Type B pancreatic cell (in vitro differentiated cells): ENCODE measurements at places on chromosomes 16 and 17. TPM values are rescaled to one million over a fixed set of nuclear protein-coding genes. Genes with fewer than 3 reads are reported as not detected.

GRCh38 chr16:48536614-48537200, 73.3 kb downstream of the N4BP1 start:
- DNase-seq, result no peak
- no peak overlapping the region for H3K4me3 ChIP-seq
- H3K36me3 ChIP-seq, result peaks cover 3% of the 10 kb centered on the region
- H3K27ac ChIP-seq, result no peak overlapping the region
- no peaks in the 10 kb centered on the region for H3K27me3 ChIP-seq

GRCh38 chr16:57167538-57167937, 18.3 kb downstream of the PSME3IP1 start:
- H3K27me3 ChIP-seq, result no peaks in the 10 kb centered on the region
- H3K4me1 ChIP-seq, result peaks cover 16% of the 10 kb centered on the region
- no peak overlapping the region for H3K4me3 ChIP-seq
- peak overlapping the region; percentile 68 for H3K27ac ChIP-seq

SLC47A1 gene
- 1.2 and 5.9 TPM in 2 replicates for total RNA-seq

DNA sequence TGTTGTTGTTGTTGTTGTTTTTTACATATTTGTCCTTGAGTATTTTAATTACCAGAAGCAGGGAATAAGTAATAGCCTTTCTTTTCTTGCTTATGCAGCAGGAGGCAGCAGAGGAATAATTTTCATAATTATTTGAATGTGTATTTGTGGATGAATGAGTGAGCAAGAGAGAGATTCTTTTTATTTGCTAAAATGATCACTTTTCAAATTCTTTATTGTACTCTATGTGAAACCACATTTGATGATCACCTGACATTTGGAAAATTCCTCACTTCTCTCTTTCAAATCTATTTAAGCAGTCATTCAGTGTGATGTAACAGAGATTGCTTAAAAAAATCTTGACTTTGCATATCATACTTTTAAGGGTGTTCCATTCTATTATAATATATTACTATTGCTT, 223.6 kb downstream of the BCAS3 start:
- no peak overlapping the region for H3K4me3 ChIP-seq
- H3K36me3 ChIP-seq, result peaks cover 18% of the 10 kb centered on the region
- no peaks in the 10 kb centered on the region for H3K27me3 ChIP-seq

DNA sequence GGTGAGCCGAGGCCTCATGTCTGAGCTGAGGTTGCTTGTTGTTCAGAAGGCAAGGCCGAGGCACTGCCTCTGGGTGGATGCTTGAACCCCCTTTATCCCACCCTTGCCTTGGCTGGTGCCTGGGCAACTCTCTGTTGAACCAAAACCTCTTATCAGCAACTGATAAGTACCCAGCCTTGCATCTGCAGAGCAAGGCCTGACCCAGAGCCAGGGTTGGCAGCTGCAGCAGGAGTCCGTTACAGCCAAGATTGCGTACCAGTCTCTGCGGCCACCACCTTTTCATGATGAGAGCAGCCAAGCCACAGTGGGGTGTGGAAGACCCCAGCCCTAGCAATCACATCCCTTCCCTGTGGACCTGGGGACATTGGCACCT, 118.3 kb downstream of the RAB11FIP4 start:
- no peak overlapping the region for H3K4me3 ChIP-seq
- H3K27ac ChIP-seq, result no peak overlapping the region
- no peaks in the 10 kb centered on the region for H3K36me3 ChIP-seq
- H3K27me3 ChIP-seq, result no peaks in the 10 kb centered on the region
- H3K4me1 ChIP-seq, result peaks cover 11% of the 10 kb centered on the region

DNA sequence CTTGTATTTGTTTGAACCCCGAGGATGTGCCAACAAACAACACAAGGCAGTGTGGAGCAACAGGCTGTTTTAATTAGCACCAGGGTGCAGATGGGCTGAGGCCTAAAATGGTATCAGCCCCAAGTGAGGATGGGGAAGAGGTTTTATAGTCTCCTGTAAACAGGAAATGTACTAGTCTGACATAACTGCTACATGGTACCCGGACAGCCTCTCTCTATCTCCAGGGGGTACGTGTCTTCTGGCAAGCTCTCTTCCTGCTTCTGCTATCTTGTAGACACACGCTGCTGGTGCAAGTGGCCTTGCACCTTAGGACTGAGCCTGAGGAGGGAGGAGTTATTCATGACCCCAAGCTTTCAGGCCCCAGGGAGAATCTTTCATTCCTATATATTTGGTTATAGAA, 2451.0 kb downstream of the TP53TG3F start:
- no peaks in the 10 kb centered on the region for H3K27me3 ChIP-seq
- no peak overlapping the region for H3K4me3 ChIP-seq
- DNase-seq, result no peak
- no peaks in the 10 kb centered on the region for H3K4me1 ChIP-seq
- no peaks in the 10 kb centered on the region for H3K36me3 ChIP-seq

GRCh38 chr16:15649727-15650018, 372 bp upstream of the NDE1 start:
- no peaks in the 10 kb centered on the region for H3K27me3 ChIP-seq
- H3K36me3 ChIP-seq, result no peaks in the 10 kb centered on the region
- peak overlapping the region; percentile 41 for H3K27ac ChIP-seq
- peak overlapping the region; percentile 86 for H3K4me3 ChIP-seq
- DNase-seq, result no peak
- peaks cover 7% of the 10 kb centered on the region for H3K4me1 ChIP-seq

LIMD2 gene
- 16.1 and 65.1 TPM in 2 replicates for total RNA-seq

TM4SF5 gene
- 5.3 and 9.6 TPM in 2 replicates for total RNA-seq

TBC1D3D gene
- 0.60 TPM in 1 of 2 replicates, not detected in the other for total RNA-seq

RNU2-1 gene
- total RNA-seq, result 3,940 and 6,478 TPM in 2 replicates

DNA sequence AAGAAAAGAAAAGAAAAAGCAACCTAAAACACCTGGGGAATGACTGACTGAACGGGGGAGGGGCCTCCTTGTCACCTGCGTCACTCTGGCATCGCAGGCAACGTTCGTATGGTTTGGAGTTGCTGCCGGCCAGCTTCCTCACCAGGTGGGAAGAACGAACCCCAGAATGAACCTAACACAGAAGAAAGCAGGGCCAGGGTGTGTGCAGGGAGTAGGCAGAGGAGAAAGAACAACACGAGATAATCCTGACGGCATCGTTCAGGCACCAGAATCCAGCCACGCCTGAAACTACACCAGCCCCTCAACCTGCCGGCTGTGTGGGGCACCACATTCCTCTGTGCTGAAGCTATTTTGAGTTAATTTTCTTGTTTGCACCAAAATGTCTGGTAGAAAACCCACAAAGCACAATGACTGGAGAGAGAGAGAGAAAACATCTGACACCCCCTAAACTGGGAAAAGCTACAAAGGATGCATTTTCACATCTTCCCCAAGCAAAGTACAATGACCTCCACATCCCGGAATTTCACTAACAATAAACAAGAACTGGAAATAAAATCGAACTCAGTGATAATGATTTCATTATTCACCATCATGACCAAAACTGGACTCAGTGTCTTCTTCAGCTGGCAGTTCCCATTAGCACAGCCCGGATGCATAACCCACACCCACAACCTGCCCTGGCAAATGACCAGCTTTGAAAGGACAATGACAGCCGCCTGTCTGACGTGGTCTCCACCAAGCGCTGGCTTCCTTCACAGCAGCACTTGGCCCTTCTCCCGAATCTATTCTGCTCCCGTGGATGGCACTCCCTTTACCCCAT, 23.6 kb downstream of the RAB40B start:
- H3K36me3 ChIP-seq, result peaks cover 6% of the 10 kb centered on the region
- H3K27me3 ChIP-seq, result no peaks in the 10 kb centered on the region
- no peak overlapping the region for H3K4me3 ChIP-seq
- DNase-seq, result no peak
- peak overlapping the region; percentile 37 for H3K27ac ChIP-seq

SULT1A2 gene
- total RNA-seq, result 3.5 and 14.2 TPM in 2 replicates

DNA sequence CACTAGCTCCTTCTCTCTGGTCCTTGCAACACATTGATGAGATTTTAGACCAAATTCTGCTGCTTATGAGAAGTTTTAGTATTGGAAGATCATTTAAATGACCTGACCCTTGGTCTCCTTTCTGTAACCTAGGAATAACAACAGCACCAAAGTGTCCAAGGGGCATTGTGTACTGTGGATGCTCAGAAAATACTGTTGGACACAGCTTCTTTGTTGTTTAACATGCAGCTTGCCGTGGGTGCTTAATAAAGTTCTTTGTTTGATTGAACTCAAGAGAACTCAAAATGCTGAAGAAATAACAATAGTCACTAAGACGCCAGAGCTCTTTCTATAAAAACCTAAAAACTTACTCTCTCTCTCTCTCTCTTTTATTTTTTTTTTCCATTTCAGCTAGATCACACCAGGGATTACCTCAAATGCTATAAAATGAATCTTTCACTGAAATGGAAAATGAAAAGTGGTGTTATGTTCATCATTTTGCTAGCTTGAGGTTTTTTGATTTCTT, 548.9 kb upstream of the CDH8 start:
- H3K4me3 ChIP-seq, result no peak overlapping the region
- peaks cover 3% of the 10 kb centered on the region for H3K27me3 ChIP-seq
- no peak for DNase-seq
- peaks cover 4% of the 10 kb centered on the region for H3K4me1 ChIP-seq
- H3K27ac ChIP-seq, result no peak overlapping the region
- no peaks in the 10 kb centered on the region for H3K36me3 ChIP-seq

DNA sequence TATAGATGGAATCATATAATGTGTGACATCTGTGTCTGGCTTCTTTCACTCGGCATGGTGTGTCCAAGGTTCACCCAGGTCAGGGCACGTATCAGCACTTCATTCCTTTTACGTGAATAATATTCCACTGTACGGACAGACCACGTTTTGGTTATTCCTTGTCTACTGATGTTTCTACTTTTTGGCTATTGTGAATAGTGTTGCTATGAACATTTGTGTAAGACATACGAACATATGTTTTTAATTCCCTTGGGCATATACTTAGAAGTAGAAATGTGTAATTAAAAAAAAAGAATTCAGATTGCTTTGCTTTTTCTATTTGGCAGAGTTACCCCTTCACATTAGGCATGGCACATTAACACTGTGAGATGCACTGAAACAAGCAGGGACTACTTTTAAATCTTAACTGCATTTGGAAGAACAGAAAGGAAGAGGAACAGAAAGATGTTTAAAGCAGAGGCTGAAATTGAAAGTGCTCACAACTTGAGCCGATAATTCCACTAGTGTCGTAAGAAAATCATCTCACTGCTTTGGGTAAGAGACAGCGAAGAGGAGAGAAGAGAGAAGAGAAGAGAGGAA, 105.3 kb downstream of the VPS53 start:
- peaks cover 12% of the 10 kb centered on the region for H3K36me3 ChIP-seq
- no peak for DNase-seq
- peaks cover 30% of the 10 kb centered on the region for H3K4me1 ChIP-seq
- peak overlapping the region; percentile 34 for H3K27ac ChIP-seq
- H3K4me3 ChIP-seq, result no peak overlapping the region

DNA sequence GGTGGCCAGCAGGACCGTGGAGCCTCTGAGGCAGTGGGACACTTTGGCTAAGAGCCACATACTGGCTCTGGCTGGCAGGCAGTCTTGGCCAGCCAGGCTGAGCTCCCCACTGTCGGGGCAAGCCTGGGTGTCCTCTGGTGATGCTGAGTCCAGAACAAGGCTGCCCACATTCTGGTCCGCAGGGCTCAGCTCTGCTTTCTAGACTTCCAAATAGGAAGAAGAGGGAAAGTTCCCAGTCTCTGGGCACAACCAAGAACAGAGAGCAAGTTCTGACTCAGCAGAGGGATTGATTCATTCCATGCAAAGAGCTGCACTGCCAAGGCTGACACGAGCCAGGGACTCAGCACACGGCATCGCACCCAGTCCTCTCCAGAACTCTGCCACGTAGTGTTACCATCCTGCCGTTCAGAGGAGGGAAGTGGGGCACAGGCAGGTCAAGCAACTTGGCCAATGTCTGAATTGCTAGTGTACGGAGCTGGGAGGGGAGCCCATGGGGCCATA, 58.9 kb downstream of the NOS2 start:
- DNase-seq, result no peak
- H3K36me3 ChIP-seq, result no peaks in the 10 kb centered on the region
- H3K27me3 ChIP-seq, result no peaks in the 10 kb centered on the region
- no peak overlapping the region for H3K27ac ChIP-seq

- no peaks in the 10 kb centered on the region for H3K27me3 ChIP-seq
- DNase-seq, result no peak
- peak overlapping the region; percentile 82 for H3K4me3 ChIP-seq
- no peak overlapping the region for H3K27ac ChIP-seq
Observed at GRCh38 chr16:74999219-74999608, 390 bp downstream of the ZNRF1 start.

DNA sequence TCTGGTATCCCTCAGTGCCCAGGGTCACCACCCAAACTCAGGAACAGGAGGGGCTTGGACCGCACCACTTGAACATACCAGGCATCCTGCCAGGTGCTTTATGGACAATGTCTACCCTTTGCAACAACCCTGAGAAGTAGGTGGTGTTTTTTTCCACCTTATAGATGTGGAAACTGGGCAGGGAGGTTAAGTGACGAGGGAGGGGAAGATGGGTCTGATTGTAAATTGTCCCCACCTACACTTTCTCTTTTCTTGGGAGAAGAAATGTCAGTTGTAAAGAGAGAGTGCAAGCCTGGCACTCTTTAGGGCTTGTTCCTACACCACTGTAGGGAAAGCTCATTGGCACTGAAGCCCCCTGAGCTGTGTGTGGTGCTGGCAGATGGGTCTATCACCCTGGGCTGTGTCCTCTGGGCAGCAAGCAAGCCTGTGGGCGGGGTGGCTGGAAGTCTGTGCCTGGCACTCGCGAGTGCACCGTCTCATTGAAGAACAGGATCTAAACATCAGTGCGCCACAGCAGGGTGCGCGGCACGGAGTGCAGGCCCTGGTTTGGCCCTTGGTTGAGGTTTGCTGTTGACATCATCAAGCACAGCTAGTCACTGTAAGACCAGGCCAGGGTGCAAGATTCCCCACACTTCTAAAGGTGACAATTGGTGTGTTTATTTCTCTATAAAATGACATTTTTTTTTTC, 15.1 kb downstream of the NOD2 start:
- DNase-seq, result no peak
- H3K27ac ChIP-seq, result no peak overlapping the region
- H3K36me3 ChIP-seq, result peaks cover 8% of the 10 kb centered on the region
- no peak overlapping the region for H3K4me3 ChIP-seq

PLXDC1 gene
- total RNA-seq, result 1.7 and 5.0 TPM in 2 replicates

- no peaks in the 10 kb centered on the region for H3K27me3 ChIP-seq
- H3K4me3 ChIP-seq, result no peak overlapping the region
- no peaks in the 10 kb centered on the region for H3K4me1 ChIP-seq
Observed at GRCh38 chr17:60252459-60252858, 102.7 kb downstream of the CA4 start.

GRCh38 chr17:50902372-50903353, 36.5 kb upstream of the TOB1 start:
- no peaks in the 10 kb centered on the region for H3K36me3 ChIP-seq

- no peaks in the 10 kb centered on the region for H3K27me3 ChIP-seq
- peaks cover 56% of the 10 kb centered on the region for H3K4me1 ChIP-seq
- DNase-seq, result no peak
- H3K36me3 ChIP-seq, result peaks cover 15% of the 10 kb centered on the region
- peak overlapping the region; percentile 25 for H3K4me3 ChIP-seq
Observed at GRCh38 chr16:72848759-72849664, 198.9 kb downstream of the ZFHX3 start.
